ENCODE measurements at places on chromosomes 7 and 10.

DNA sequence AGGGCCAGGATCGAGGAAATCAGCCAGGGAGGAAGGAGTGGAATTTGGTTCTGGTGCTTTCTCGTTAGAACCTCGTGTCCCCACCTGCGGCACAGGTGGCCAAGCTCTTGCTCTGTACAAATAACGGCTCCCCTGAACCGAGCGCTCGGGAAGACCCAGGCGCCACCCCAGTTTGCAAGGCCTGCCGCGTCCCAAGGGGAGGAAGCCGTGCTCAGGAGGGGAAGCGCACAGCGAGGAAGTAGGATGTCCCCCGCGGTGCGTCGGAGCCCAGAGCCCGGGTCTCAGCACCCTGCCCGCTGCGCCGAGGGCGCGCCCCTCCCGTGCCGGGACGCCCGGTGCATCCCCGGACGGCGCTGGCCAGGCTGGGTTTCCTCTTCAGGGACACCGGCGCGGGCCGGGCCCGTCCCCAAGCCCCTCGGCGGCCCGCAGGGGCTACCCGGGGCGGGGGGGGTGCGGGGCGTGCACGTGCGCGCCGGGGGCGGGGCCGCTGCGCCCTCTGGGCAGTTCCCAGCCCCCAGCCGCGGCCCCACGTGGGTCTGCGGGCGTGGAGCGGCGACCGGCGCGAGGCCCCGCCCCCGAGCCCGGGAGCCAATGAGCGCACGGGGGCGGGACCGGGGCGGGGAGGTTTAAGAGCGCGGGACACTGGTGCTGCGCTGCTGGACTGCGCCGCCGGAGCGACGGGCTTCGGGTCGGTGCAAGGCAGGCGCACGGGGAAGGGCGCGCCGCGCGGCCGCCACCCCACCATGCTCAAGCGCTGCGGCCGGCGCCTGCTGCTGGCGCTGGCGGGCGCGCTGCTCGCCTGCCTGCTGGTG lies at the start of gene LFNG:
Gene LFNG (plus strand): TSS at position 656 of the 812 bp plus-strand sequence. CDS start 88 bp downstream, at position 744.
- peak; percentile 96 for DNase-seq

GRCh38 chr7:27161721-27162560 lies 3.4 kb downstream of the HOXA9 start:
- no peak for DNase-seq

- no peak for DNase-seq
Observed at GRCh38 chr7:107712025-107712424, 31.9 kb upstream of the CBLL1 start.

DNA sequence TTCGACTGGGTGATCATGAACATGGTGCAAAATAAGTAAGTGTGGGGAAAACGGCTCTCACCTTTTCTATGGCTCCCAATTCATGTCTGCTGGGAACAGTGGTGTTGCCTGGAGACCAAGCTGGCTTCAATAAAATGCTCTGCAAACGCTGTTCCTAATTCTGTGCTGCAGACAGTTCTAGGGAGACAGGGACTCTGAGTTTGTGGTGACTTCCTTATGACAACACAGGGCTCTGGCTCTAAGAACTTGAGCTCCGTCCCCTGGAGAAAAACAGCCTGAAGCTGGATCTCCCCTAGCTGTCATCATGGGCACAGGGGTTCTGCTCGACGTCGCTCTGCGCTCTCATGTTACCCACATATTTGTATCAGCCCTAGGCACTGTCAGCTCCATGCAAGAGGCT lies 61.0 kb upstream of the INSYN2A start:
- DNase-seq, result no peak

DNA sequence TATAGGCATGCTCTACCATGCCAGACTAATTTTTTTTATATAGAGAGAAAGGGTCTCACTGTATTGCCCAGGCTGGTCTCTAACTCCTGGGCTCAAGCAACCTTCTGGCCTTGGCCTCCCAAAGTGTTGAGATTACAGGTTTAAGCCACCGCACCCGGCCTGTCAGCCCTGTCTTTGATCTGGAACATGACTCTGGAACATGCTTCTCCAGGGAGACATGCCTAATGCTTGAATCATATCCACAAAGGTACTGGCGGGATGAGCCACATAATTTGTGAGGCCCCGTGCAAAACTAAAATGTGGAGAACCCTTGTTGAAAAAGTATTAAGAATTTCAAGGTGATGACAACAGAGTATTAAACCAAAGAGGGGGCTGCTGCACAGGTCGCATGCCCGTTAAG lies 282.8 kb downstream of the ARHGAP12 start:
- no peak for DNase-seq

GRCh38 chr7:135745703-135746312 lies 2.8 kb downstream of the FAM180A start:
- DNase-seq, result peak; percentile 95

DNA sequence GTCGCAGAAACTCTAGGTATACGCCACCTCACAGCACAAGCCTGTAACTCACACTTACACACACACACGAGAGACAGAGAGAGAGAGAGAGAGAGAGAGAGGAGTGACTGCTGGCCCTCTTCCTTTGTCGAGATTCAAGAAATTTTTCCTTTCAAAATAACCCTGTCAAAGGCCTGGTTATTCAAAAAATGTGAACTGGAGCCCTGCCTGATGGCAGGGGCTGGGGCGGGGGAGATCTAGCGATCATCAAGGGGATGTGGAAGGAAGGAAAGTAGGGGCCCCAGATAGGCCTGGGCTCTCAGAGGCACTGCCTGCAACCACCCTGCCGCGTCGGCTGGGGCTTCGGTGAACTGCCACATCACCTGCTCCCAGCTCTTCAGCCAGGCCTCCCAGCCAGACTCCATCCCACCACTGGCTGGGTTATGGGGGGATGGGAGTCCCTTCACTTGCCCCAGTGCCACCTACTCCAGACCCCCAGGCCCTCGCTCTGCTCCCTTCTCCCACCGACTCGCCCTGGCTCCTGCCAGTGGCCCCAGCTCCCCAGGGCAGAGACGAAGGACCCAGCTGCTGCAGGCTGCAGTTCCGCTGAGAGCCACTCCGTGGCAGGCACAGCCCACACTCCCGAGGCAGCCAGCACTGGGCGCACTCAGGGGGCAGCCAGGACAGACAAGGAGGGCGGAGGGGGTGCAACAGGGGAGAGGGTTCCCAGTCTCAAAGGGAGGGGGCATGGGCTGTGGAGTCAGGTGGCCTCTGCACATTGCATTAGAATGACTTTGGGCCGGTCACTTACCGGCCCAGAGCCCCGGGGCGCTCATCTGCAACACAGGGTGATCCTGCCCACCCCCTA lies 15.3 kb downstream of the KCNH2 start:
- peak; percentile 61 for DNase-seq

GRCh38 chr10:1708746-1709145 lies 28.6 kb downstream of the ADARB2 start:
- no peak for DNase-seq

DNA sequence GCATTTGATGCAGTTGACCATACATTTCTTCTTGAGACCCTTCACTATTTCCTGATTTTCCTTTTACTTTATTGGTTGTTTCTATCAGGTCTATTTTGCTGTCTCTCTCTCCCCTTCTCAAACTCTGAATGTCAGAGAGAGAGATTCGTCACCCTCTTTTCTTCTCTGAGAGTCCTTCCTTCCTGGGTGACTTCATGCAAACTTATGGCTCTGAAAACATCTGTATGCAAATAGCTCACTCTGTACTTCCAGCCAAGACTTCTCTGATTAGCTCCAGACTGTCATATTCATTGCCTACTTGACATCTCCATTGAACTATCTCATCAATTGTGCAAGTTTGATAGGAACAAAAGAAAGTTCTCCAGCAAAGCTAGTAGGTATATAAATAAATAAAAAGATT lies 191.7 kb upstream of the KLF6 start:
- no peak for DNase-seq

- DNase-seq, result no peak
Observed at GRCh38 chr7:69199041-69199440, 399.2 kb upstream of the AUTS2 start.

- peak; percentile 92 for DNase-seq
Observed at GRCh38 chr7:74097937-74098614, 14.5 kb downstream of the LIMK1 start.

DNA sequence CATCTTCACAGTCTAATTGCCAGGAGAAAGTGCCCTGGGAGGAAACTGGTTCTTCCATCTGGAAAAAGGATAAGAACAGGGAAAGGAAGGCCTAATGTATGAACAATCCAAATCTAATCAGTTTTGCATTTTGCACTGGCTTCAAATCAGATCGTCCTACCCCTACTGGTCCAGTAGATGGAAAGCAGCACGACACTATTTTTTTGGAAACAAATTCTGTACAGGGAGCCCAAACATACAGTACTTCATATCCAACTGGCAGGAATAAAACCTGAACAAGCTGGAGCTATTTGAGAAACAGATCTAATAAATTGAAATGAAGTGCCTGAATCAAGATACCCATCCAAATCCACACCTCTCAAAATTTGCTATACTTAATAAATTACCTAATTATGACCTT lies 36.5 kb downstream of the ETV1 start:
- DNase-seq, result no peak

GRCh38 chr7:3282457-3282856 lies 18.6 kb upstream of the SDK1 start:
- DNase-seq, result no peak

- DNase-seq, result no peak
Observed at GRCh38 chr10:112278871-112279270, 4.3 kb upstream of the TECTB start.

GRCh38 chr7:28067171-28067570 lies 113.4 kb downstream of the JAZF1 start:
- no peak for DNase-seq

GRCh38 chr7:37484426-37485073 lies 35.9 kb upstream of the ELMO1 start:
- DNase-seq, result no peak

GRCh38 chr10:274866-275265 lies 139.6 kb downstream of the ZMYND11 start:
- DNase-seq, result no peak

GRCh38 chr7:102842284-102842683 lies 70.5 kb upstream of the LRRC17 start:
- DNase-seq, result no peak

- peak; percentile 8 for DNase-seq
Observed at GRCh38 chr7:87345962-87346371, 503 bp downstream of the CROT start.

- DNase-seq, result peak; percentile 35
Observed at GRCh38 chr10:119680650-119681081, 29.5 kb downstream of the BAG3 start.

DNA sequence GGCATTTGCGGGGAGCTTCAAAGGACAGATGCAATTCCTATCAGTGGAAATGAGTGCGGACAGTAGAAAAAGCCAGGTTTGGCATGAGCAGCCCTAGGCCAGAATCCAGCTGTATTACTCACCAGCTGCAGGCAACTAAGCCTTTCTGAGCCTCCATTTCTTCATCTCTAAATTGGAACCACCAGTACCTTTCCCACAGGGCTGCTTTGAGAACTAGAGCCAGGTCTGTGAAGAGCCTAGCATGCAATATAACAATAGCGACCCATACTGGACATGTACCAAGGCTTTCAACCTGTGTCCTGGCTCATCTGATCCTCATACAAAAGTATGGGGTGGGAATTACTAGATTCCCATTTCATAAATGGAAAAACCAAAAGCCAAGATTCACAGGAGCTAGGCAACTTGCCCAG lies 101.0 kb downstream of the GSAP start:
- DNase-seq, result peak; percentile 24

- no peak for DNase-seq
Observed at GRCh38 chr10:6012121-6012905, 35.0 kb upstream of the IL15RA start.

DNA sequence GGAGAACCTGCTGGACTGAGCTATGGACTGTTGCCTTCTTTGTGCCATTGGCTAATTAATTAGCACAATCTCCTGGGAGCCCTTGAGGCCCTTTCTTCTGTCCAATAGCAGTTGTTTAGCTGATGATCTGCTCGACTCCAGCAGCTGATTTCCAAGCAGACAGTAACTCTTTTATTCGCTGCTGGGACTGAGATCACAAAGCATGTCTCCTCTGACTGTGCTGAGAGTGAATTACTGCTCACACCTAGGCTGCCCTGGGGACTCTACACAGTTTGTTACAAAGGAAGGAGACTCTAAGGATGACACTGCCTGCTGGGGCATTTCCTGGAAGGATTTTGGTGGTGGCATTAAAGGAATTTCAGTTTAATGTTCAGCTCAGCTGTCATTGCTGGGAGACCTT lies 31.4 kb downstream of the CASP7 start:
- DNase-seq, result no peak

- DNase-seq, result no peak
Observed at GRCh38 chr10:125233726-125234125, 73.4 kb upstream of the CTBP2 start.

- DNase-seq, result no peak
Observed at GRCh38 chr10:17019696-17020095, 109.9 kb downstream of the CUBN start.

DNA sequence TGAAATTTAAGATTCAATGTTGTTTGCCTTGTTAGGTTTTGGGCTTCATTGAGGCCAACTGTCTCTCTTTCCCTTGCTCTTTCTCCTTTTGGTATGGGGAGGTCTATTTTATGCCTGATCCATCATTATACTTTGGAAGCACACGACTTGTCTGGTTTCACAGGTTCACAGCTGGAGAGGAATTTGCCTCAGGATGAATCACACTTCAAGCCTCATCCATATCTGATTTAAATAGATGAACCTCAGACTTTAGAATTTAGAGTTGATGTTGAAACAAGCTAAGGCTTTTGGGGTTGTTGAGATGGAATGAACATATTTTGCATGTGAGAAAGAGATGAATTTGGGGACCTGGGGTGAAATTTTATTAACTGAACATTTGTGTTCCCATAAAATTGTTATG lies 150.5 kb upstream of the IGFBP3 start:
- peak; percentile 32 for DNase-seq

DNA sequence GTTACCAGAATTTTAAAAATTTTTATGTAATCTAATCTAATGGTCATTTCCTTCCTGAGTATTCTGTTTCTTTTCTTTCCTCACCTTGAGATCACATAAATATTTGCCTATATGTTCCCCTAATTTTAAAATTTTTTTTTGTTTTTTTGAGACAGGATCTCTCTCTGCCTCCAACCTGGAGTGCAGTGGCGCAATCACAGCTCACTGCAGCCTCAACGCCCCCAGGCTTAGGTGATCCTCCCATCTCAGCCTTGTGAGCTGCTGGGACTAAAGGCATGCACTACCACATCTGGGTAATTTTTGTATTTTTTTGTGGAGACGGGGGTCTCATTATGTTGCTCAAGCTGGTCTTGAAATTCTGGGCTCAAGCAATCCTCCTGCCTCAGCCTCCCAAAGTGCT lies 4.1 kb upstream of the PROSER2 start:
- no peak for DNase-seq

DNA sequence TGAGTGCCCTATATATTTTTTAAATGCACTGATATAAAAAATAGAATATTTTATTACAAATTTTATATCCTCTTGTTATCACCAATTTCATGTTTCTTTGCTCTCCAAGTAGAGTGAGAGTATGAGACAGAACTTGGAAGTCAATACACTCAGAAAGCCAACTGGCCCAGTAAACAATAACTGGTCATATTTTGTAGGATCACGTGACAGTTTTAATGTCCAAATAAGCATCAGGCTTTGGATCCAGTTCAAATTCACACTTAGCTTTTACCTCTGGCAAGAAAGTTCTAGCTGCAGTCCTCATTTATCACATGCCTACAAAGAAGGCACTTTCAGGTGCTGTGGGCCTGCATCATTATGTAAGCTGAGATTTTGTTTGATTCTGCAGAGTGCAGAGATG lies 21.6 kb upstream of the TPK1 start:
- no peak for DNase-seq
